ENCODE measurements at places on chromosomes 6 and 20.

DNA sequence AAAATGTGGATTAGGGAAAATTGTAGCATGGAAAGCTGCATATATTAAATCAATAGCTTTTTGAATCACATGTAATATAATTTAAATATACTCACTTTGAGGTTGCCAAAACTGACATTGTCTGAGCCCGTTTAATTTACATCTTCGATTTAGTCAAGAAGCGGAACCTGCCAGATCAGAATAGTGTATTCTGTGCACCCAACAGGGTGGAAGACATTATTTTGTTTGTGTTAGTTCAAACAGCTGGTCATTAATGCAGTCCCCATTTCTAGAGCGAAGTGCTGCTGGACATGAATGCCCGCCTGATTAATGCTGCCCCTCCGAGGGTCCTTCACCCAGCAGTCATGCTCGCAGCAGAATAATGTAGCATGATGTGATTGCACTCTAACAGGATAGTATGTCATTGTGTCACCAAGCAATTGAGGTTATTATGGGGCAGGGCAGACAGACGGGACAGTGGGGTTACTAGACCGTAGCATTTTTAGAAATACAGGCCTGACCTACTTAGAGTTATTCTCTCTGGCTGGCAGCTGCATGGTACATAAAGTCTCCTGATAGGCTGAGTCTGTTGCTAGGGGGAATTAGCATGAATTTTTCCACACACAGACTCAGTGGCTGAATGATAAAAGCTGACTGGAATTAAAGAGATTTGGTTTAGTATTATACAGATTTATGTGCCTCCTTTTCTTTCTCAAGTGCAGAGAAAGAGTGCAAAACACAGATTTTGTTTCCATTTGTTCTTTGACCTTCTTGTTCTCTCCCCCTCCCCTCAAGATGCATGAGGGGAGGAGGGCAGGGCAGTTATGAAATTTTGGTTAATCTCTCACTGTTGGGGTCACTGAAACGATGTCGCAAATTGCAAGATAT is 147.1 kb downstream of the PRL start:
- DNase-seq = no peak

- DNase-seq = peak; percentile 32
These were observed 104.9 kb upstream of the PRDM1 start for GRCh38 chr6:105981002-105981887.

DNA sequence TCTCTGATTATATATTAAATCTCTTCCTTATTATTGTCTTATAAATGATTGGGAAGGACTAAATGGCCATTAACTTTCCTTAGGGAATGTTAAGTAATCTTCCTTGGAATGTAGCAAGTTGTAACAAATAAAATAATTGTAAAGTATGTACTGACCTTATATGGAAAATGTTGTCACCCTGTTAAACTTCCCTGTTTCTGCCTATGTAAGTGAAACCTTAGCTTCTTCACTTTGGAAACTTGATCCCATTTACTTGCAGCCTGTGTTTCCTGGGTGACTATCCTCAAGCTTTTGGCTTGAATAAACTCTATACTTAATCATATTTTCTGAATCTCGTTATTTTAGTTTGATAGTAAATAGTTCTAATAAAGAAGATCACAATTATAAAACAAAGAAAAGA is 519.5 kb upstream of the PTCHD4 start:
- no peak for DNase-seq

DNA sequence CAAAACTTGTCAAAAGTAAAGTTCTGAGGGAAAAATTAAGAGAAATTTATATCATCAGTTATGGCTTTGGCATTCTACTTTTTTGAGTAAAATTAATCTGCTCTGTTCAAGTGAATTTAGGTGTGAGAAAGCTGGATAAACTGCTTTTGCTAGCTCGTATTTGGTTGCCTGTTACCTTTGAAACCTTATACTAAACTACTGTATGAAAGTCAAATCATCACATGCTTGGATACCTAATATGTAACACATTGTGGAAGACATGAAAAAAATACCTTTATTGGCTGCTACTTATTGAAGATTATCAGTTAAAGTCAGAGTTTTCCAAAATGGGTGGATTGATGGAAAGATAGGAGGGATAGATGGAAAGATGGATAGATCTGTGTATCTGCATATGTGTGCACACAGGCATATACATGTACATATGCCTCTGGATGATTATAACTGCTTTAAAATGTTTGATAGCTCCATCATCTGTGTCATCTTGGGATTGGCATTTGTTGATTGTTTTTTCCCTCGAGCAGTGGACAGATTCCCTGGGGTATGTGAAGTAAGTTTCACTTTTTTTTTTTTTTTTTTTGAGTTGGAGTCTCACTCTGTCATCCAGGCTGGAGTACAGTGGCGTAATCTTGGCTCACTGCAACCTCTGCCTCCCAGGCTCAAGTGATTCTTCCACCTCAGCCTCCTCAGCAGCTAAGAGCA is 24.3 kb downstream of the SCAF8 start:
- DNase-seq = no peak

DNA sequence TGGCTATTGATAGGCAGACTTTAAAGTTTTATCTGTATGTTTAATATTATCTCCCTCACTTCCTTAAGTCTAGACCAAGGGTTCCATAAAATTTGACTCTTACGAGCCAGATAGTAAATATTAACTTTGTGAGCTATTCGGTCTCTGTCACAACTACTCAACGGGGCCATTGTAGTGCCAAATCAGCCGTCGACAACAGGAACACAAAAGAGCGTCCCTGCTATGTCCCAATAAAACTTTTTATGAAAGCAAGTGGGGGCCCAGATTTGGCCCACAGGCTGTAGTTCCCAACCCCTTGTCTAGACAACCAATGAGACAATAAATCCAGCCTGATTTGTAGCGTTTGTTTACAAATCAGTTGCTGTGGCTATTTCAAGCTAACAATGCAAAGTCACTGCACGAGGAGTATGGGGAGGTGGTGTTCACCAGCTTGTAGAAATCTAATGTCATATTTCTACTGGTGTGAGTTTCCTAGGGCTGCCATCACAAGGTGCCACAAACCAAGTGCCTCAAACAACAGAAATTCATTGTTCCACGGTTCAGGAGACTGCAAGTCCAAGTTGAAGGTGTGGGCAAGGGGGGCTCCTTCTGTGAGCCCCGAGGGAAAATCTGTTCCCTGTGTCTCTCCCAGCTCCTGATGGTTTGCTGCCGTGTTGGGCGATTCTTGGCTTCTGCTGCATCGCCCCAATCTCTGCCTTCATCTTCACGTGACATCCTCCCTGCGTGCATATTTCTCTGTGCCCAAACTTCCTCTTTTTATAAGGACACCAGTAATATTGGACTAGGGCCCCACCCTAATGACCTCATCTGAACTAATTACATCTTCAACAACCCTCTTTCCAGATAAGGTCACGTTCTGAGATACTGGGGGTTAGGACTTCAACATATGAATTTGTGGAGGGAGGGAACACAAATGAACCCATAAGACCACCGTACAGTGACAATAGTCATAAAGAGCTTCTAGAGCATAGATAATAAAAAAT is 356.0 kb upstream of the JARID2 start:
- no peak for DNase-seq

DNA sequence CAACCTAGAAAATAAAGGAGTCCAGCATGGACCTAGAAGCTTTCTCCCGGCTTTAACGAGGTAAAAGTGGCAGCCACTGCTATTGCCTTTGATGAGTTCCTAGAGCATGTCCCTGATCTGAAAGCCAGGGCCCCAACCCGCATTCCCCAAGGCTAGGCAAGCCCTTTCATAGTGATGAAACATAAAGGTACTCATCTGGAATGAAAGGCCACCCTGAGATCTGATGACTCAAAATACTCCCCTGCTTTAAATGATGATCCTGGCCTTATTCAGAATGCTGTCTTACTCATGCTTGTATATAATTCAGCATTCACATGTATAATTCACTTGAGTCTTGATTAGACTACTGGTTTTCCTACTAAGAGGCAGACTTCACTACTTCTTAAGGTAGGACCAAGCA is 21.3 kb downstream of the TTPAL start:
- DNase-seq = no peak

- no peak for DNase-seq
These were observed 3.1 kb downstream of the HS3ST5 start for GRCh38 chr6:114339706-114340105.

GRCh38 chr20:57420571-57421252 is 29.5 kb downstream of the RBM38 start:
- no peak for DNase-seq

GRCh38 chr6:93823489-93823888 is 404.1 kb upstream of the EPHA7 start:
- DNase-seq = no peak

- DNase-seq = no peak
These were observed 46.4 kb downstream of the SLC9A8 start for GRCh38 chr20:49859011-49859410.

- DNase-seq = no peak
These were observed 102.2 kb upstream of the PTCHD4 start for GRCh38 chr6:48213076-48213788.

GRCh38 chr6:51049288-51049982 is 230.8 kb downstream of the TFAP2B start:
- no peak for DNase-seq

- no peak for DNase-seq
These were observed 21.3 kb upstream of the SGK1 start for GRCh38 chr6:134339216-134339615.

- no peak for DNase-seq
These were observed 71.8 kb downstream of the FOXF2 start for GRCh38 chr6:1461207-1461606.

GRCh38 chr20:23528867-23529431 is 38.0 kb downstream of the CST8 start:
- DNase-seq = no peak

DNA sequence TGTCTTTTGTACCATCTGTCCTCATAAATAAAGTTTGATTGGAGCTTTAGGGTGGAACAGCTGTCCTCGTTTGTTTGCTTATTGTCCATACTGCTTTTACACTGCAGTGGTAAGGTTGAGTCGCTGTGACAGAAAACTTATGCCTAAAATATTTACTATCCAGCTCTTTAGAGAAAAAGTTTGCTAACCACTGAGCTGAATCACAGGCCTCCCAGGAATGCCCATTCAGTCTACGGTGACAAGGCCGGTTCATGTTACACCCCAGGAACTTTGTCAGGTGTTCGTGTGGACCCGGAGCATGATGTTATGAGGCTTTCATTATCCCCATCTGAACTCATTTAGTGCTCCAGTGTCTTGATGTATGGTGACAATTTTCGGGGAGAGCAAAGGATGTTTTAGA is 401.1 kb downstream of the SAMD5 start:
- DNase-seq = no peak

- DNase-seq = no peak
These were observed 47.1 kb upstream of the RNF8 start for GRCh38 chr6:37306624-37307222.

- DNase-seq = no peak
These were observed 33.4 kb downstream of the IL20RA start for GRCh38 chr6:137011406-137011805.

DNA sequence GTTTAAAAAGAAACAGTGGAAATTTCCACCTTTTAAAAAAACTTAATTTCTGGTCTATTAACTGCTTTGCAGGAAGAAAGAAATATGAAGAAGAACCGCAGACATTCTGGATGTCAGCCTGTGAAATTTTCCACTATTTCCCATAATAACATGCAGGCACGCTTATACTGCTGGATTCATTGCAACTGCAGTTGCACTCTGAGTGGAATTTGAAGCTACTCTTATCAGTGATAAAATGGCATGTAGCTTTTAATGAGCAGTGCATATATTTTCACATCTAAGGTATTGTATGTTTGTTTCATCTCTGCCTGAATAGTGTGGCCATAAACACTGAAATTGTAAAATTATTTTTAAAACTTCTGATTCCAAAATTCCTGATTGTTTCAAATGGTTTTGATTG is 28.2 kb downstream of the NCOA3 start:
- DNase-seq = no peak

DNA sequence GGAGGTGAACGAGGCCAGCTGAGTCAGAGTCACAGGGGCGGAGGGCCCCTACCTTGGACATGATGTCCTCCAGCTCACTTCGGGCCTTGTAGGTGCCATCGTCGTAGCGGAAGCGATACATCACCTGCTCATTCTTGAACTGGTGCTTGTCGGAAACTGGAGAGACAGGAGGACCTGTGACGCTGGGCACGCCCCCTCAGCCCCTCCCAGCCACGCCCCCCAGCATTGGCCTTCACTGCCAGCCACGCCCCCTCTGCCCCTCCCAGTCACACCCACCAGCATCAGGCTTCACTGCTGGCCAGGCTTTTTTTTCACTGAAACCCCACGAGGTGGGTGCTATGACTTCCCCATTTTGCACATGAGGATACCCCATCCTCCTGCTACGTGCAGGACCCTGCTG is 148.2 kb downstream of the PREX1 start:
- no peak for DNase-seq

DNA sequence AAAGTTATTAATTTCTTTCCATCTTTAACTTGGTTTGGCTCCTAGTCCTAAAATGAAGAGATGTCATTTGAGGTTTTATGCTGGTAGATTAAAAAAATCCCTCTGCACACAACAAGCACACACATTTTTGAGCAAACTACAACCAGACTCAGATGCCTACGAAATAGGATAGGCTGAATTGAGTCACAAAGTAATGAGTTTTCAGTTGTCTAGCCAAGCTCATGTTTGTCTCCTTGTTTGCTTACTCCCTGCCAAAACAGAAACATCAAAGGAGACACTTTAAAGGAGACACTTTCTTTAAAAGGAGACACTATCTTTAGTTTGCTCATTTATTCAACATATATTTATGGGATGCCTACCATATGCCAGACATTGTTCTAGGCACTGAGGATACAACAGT is 56.2 kb downstream of the TPBG start:
- no peak for DNase-seq

DNA sequence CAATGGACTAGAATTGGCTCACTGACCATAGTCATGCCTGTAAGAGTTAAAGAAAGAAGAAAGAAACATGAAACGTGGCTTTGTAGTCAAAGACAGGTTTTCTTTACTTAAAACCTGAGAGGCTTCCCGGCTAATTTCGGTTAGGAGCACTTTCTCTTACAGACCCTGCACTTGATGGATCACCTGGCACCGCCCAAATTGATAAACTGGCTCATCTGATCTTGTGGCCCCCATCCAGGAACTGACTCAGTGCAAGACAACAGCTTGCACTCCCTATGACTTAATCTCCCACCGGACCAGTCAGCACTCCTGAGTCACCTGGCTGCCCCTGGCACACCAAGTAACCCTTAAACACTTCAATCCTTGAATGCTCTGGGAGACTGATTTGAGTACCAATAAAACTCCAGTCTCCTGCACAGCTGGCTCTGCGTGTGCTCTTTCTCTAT is 12.3 kb downstream of the TMEM14B start:
- DNase-seq = no peak

- no peak for DNase-seq
These were observed 3.8 kb downstream of the SLC44A4 start for GRCh38 chr6:31874836-31875572.

DNA sequence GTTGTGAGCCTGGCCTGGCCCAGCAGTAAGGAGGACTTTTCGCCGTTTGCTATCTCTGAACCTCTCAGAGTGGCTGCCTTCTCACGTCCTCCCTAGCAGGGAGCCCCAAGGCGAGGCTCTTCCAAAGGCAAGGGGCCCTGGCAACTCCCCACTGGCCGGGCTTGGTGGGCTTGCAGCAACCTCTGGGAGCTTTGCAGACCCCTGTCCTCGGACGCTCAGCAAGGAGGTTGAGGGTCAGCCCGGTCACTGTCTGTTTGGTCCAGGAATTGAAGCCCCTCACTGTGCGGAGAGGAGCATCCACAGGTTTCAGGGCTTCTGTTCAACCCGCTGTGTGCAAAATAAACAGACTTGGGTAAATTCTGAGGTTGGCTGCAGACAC is 28.2 kb upstream of the TBXT start:
- no peak for DNase-seq

GRCh38 chr6:105397987-105398386 is 4.9 kb downstream of the PREP start:
- peak; percentile 5 for DNase-seq

- DNase-seq = no peak
These were observed 10.0 kb upstream of the NKX2-2 start for GRCh38 chr20:21523895-21524294.
